ENCODE measurements at places on chromosomes 11 and 22. TPM values are rescaled to one million over a fixed set of nuclear protein-coding genes. Genes with fewer than 3 reads are reported as not detected.

The OR8G1 gene
- not detected for total RNA-seq

The SLC22A25 gene
- total RNA-seq: not detected

The TTC38 gene
- total RNA-seq: 13.6 TPM

The GUCY1A2 gene
- total RNA-seq: not detected

The DRD4 gene
- 0.75 TPM for total RNA-seq

The CABP4 gene
- total RNA-seq: 2.8 TPM

All from naive thymus-derived CD4-positive, alpha-beta T cell (primary cell).